ENCODE measurements at places on chromosomes 11 and 22.
A peak's percentile ranks its signal among the peaks of the same experiment; 100 is the strongest.

DNA sequence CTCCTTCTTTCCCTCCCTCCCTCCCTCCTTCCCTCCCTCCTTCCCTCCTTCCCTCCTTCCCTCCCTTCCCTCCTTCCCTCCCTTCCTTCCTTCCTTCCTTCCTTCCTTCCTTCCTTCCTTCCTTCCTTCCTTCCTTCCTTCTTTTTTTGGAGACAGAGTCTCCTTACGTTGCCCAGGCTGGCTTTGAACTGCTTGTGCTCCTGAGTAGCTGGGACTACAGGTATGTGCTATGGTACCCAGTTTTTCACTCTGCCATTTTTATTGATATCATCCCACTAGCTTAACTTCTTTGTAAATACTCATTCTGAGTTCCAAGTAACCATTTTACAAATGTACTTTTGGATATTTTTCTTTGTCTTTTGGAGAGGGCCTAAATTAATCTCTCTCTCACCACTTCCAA, 336.8 kb upstream of the DDI1 start:
- DNase-seq, result no peak

GRCh38 chr22:20102203-20102780, 13.6 kb upstream of the RANBP1 start:
- DNase-seq, result no peak

DNA sequence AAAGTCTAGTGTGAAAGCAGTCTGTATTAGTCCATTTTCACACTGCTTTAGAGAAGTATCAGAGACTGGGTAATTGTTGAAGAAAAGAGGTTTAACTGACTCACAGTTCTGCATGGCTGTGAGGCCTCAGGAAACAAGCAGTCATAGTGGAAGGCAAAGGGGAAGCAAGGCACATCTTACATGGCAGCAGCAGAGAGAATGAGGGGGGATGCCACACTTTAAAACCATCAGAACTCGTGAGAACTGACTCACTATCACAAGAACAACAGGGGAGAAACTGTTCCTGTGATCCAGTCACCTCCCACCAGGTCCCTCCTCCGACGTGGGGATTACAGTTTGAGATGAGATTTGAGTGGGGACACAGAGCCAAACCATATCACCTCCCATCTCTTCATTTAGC, 13.8 kb upstream of the TUBA8 start:
- no peak for DNase-seq

- DNase-seq, result no peak
These were observed 273.2 kb downstream of the TENM4 start for GRCh38 chr11:79167510-79168188.

- DNase-seq, result no peak
These were observed 290.7 kb upstream of the MPPED2 start for GRCh38 chr11:30876663-30877396.

- no peak for DNase-seq
These were observed 10.1 kb downstream of the RAC2 start for GRCh38 chr22:37233751-37234631.

GRCh38 chr11:119092880-119093842, 8.5 kb downstream of the HMBS start:
- no peak for DNase-seq

GRCh38 chr11:967995-968751, 42.5 kb downstream of the AP2A2 start:
- DNase-seq, result no peak

DNA sequence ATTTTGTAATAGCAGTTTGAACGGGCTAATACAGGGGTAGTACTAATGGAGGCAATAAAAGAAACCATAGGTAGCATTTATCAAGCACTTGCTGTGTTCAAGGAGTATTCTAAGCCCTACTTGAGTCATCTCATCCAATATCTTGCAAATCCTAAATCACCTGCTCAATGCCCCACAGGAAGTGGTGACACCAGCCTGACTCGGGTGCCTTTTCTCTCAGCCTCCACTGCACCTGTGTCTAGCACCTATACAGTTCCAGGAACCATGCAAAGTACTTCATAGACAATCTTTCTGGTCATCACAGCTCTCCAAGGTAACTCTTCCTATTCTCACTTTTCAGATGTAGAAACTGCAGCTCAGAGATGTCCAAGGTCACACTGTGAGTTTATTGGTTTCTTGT, 98.0 kb downstream of the PRR5L start:
- no peak for DNase-seq

DNA sequence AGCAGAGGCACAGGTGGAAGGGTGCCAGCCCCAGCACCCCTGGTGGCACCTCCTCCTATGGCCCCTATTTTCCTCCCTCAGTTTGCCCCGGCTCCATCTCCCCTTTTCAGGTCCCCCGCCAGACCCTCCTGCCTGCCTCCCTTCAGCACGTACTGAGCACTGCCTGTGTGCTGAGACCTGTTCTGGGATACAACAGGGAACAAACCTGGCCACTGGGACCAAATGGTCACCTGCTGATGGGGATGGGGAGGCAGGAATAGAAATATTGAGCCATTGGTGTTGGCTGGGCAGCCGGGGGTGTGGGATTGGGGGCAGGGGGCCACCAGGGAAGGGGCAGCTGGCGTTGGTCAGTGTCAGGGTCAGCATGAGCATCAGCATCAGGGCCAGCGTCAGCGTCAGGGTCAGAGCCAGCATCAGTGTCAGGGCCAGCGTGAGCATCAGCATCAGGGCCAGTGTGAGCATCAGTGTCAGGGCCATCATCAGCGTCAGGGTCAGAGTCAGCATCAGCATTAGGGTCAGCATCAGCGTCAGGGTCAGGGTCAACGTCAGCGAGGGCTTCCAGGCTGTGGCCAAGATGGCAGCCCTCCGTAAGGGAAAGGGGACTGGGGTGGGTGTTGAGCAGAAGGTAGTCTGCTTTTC, 7.5 kb downstream of the ZNF74 start:
- DNase-seq, result no peak

- DNase-seq, result no peak
These were observed 2.2 kb downstream of the RPL3 start for GRCh38 chr22:39317084-39317774.

DNA sequence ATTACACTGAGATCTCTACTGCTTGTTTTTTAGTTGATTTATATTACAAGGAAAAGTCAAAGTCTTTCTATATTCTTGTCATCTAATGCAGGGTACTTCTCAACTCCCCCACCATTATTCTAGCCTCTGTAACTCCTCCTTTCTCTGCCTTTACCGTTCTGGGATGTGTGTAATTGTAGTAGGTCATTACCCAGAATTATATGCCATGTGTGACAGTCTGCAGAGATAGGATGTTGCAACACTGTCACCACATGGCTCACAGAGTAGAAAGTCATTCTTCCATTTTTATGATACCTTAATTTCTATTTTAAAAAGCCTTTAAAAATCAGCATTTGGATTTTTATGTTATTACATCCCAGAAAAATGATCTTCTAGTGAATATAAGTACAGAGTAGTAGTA, 32.7 kb downstream of the ZNF143 start:
- DNase-seq, result no peak

GRCh38 chr22:32103658-32104315, 55.3 kb downstream of the C22orf42 start:
- DNase-seq, result no peak

DNA sequence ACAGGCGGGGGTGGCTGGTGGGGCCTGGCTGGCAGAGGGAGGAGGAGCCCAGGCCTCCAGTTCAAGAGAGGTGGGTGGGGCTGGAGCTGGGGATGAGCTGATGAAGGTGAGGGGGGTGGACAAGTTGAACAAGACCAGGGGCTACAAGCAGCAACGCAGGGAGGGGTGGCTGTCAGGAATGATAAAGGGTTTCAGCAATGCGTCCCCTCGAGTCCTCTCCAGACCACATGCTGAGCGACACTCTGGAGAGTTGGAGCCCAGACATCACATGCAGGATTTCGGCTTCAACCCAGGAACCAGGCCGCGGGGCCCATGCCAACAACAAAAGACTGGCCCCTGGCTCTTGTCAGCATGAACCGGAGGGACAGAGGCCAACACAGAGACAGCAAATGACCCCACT, 480.3 kb downstream of the BRD1 start:
- no peak for DNase-seq

GRCh38 chr11:12889243-12889642, 119.9 kb upstream of the RASSF10 start:
- no peak for DNase-seq

DNA sequence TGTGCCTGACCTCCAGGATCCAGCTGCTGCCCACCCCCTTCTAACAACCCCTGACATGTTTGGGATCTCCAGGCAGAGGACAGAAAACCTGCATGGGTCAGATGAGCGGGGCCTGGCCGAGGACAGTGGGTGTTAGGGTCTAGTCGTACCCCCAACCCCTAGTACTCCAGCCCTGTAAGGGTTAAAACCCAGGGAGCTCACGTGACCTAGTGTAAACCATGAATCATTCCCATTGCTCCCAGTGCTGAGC, 89.1 kb upstream of the CRYBB3 start:
- DNase-seq, result no peak

- peak; percentile 35 for DNase-seq
These were observed 456 bp upstream of the PARVB start for GRCh38 chr22:44023404-44024287.

- no peak for DNase-seq
These were observed 13.2 kb downstream of the FZD4 start for GRCh38 chr11:86941871-86942599.

DNA sequence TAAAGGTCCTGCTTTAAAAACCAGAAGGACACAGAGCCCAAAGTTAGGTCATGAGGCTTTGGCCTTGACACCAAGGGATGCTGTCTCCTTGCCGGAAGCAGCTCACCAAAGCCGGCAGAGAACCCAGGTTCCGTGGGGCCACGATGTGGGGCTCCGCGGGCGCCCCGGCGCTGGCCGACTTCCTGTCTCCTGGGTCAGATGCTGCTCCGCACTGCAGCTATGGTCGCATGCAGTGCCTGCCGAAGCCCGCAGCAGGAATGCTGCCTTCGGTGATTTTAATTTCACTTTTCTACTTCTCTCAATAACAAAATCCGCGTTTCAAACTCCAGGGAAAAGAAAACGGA, 454 bp upstream of the OTUB1 start:
- DNase-seq, result peak; percentile 69

GRCh38 chr11:90783111-90783510, 560.3 kb upstream of the CHORDC1 start:
- DNase-seq, result no peak

- DNase-seq, result no peak
These were observed at the start of gene SCN4B for GRCh38 chr11:118152552-118153471. SCN4B (minus strand) TSS chr11:118152823; CDS start chr11:118152673, 150 bp downstream.

GRCh38 chr22:39664485-39665200, 94.1 kb downstream of the CACNA1I start:
- peak; percentile 20 for DNase-seq

DNA sequence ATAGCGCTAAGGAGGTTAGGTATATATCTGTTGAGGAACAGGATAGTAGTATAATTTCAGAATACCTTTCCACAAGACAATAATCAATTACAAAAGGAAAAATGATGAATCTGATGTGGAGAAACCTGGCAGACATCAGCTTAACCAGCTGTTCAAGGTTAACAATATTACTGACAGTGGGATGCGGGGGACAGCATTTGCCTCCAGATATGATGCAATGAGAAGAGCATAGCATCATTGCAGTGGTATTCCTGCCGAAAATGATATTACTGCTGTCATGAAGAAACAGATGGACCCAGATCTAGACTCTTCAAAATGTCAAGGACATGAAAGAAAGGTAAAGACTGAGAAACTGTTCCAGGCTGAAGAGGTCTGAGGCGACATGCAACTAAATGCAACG, 49.7 kb downstream of the RBFOX2 start:
- DNase-seq, result no peak

DNA sequence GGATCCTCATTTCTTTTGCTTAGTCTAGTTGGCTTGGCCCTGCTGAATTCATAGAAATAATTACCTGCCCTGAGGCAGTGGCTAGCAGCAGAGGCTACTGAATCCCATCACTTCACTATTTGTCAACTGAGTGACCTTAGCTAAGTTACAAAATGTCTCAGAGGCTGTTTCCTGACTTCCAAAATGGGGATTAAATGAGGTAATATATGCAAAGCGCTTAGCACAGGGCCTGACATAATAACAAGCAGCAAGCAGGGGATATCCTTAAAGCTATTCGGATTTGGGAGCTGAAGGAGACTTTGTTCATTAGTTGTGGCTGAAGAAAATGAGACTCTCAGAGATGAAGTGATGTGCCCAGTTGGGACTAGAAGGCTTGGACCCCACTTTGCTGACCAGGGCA, 2.8 kb downstream of the NRGN start:
- no peak for DNase-seq

GRCh38 chr22:35197071-35197470, 60.2 kb upstream of the HMGXB4 start:
- no peak for DNase-seq

DNA sequence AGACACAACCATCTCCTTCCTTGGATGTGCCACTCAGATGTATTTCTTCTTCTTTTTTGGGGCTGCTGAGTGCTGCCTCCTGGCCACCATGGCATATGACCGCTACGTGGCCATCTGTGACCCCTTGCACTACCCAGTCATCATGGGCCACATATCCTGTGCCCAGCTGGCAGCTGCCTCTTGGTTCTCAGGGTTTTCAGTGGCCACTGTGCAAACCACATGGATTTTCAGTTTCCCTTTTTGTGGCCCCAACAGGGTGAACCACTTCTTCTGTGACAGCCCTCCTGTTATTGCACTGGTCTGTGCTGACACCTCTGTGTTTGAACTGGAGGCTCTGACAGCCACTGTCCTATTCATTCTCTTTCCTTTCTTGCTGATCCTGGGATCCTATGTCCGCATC, 489 bp downstream of the OR10A4 start:
- DNase-seq, result no peak

DNA sequence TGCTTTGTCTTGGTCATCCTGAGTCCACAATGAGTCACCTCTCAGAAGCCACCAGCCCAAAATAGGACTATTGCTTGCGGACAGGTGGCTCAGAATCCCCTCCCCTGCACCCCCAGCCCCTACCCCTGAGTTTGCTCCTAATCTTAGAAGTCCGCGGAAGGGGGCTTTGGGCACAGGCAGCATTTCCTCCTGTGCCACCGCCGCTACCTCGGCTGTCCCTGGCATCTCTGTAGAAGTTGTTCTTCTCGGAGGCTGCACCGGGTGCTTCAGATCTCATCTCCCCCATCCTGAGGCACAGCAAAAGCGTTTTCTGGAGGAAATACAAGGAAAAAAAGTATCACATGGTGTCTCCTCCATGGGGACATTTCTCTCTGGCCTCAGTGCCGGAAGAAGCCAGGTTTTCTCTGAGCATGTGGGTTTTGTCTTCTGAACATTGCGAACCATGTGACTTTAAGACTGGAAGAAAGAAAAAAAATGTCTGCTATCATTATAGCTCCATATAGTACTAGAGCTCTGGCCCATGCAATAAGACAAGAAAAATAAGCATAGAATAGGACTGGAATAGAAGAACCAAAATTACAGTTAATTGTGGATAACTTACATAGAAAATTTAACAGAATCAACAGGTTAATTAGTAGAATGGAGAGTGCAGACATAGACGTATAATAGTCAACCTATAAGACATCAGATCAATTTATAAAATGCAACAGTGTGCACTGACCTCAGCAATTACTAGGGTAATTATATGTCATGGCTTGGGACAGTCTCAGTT, 63.2 kb downstream of the SHISAL1 start:
- DNase-seq, result no peak

- DNase-seq, result no peak
These were observed 26.2 kb downstream of the TMEM135 start for GRCh38 chr11:87063982-87064381.

GRCh38 chr11:134676516-134677287, 264.7 kb upstream of the B3GAT1 start:
- no peak for DNase-seq

GRCh38 chr22:42262964-42263363, 7.5 kb downstream of the TCF20 start:
- DNase-seq, result no peak

GRCh38 chr11:60422609-60423008, 6.8 kb upstream of the MS4A5 start:
- DNase-seq, result no peak

- peak; percentile 71 for DNase-seq
These were observed 17.8 kb upstream of the WNT7B start for GRCh38 chr22:45994491-45995404.

- DNase-seq, result peak; percentile 59
These were observed 86.6 kb downstream of the KCNQ1 start for GRCh38 chr11:2531277-2531986.
